ENCODE measurements at places on chromosomes 7 and 10.

GRCh38 chr10:78476844-78477243, 443.2 kb downstream of the RPS24 start:
- DNase-seq: no peak

DNA sequence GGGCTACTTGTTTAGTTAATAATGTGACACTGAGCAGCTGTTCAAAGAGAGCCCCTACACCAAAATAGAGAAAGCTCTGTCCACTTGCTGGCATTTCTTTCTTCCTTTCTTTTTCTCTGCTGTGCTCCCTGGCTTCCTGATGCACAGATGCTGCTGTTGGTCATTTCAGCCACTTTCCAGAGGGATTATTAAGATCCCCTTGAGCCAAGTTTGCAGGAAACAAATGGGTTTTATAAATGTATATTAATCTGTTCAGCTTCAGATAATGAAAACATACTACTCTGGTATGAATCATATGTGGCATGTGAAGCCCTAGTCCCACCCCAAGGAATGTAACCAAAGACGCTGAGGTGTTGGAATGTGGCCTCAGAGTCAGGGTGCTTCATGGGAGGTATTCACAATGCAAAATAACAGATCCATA, 638.2 kb upstream of the FZD8 start:
- DNase-seq: no peak

- no peak for DNase-seq
These were observed 101.4 kb downstream of the MAD1L1 start for GRCh38 chr7:2131341-2131740.

- no peak for DNase-seq
These were observed 38.0 kb upstream of the LEP start for GRCh38 chr7:128203047-128203491.

GRCh38 chr10:69715156-69715898, 85.3 kb downstream of the FAM241B start:
- no peak for DNase-seq
